ENCODE measurements at places on chromosomes 6 and 20.

DNA sequence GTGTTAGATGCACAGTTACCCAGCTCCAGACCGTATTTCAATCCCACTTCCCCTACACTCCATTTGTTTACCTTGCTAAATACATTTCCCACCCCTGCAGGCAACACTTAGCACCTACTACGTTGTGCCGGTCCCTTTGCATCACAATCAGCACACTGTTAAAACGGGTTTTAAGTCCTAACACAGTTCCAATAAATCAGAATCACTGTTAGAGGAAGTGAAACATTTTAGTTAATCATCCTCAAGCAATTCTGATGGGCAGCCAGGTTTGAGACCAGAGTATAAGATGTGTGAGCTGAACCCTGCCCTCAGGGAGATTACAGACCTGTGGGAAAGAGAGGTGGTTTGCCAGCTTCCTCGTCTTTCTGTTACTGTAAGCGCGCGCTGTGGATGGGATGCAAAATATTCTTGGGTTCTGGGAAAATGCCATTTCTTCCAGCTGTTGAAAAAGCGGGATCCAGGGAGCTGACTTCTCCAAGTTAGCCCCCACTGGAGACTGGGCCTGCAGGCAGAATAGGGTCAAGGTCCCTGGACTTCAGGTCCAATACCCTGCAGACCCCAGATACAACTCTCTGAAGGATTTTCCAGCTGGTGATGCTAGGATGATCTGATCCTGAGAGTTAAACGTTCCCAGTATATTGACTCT lies 3.1 kb downstream of the ZCCHC3 start:
- no peak for DNase-seq

GRCh38 chr6:20467437-20467836 lies 65.8 kb downstream of the E2F3 start:
- no peak for DNase-seq

DNA sequence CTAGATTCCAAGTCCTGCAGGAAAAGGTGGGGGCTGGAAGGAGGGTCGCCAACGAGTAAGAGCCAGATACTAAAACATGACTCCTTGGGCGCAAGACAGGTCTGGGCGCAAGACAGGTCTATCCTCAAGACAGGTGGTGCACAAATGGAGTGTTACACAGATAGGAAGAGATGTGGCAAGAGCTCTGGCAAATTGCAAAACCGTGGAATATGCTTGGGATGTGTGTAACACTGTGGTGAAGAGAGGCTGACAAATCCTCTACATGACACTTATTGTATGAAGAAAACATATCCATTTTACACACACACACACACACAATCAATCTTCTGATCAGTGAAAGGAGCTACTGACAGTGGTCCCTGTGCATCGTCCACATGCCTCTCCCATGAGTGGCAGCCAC lies 77.6 kb downstream of the TBC1D7 start:
- DNase-seq, result no peak

- no peak for DNase-seq
These were observed 11.1 kb upstream of the LCA5 start for GRCh38 chr6:79548304-79548703.

DNA sequence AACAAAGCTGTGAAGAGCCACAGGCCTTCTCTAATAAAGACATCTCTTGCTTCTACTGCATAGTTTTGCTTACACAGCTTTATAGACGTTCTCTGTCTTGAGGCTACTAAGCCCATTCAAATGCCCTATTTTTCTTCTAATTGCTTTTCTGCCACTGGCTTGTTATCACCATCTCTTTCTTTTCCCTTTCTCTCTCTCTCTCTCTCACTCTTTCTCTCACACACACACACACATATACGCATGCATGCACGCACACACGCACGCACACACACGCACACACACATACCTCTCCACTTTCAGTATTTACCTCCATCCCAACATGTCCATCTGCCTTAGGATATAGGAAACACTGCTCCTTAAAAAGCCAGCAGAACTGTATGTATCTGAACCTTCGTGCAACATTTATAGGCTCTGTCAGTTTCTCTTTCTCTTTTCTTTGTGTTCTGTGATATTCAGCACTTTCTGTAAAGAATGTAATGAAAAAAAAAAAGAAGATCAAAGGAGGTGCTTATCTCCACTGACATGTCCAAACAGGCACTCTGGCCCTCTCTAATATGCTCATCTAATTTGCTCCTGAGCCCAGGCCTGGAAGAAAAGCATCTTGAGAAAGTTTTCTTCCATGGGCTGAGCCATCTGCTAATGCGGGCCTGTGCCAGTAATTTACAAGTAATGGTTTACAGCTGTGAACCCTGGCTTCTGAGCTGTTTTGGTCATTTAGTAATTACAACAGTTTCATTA lies 1046.7 kb upstream of the MAP3K7 start:
- no peak for DNase-seq

- no peak for DNase-seq
These were observed 25.6 kb upstream of the ID4 start for GRCh38 chr6:19811397-19812079.

- DNase-seq, result no peak
These were observed 62.0 kb downstream of the IL22RA2 start for GRCh38 chr6:137111296-137112066.

GRCh38 chr6:92460133-92460532 lies 959.2 kb downstream of the EPHA7 start:
- no peak for DNase-seq

- no peak for DNase-seq
These were observed 56.7 kb downstream of the APCDD1L start for GRCh38 chr20:58458342-58459057.

DNA sequence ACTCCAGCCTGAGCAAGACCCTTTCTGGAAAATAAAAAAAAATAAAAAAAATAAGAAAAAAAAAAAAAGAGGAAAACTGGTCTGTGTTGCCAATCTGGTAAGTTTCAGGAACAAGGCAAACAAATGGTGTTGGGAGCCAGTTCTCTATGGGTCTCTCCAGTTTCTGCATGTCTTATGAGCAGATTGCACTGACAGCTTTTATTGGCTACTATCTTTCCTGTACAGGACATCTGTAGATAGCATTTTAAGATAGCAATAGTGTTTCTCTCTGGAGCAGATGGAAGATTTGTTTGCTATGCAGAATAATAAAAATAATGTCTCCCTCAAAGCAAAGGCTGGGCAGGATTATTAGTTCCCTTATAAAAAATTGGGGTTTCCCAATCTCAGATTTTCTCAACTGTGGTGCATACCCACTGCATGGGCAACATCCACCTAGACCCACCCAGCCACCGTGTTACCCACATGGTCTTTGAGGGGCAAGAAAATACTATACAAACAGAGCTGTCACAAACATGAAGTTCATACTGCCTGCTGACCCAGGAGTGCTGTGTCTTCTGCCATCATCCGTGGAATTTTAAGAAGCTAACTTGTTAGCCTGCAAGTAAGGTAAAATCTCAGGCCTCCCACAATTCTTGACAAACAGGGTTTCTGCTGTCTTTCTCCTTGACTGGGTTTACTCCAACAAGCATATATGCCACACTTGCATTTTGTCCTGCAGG lies 9.5 kb downstream of the GMDS start:
- no peak for DNase-seq

DNA sequence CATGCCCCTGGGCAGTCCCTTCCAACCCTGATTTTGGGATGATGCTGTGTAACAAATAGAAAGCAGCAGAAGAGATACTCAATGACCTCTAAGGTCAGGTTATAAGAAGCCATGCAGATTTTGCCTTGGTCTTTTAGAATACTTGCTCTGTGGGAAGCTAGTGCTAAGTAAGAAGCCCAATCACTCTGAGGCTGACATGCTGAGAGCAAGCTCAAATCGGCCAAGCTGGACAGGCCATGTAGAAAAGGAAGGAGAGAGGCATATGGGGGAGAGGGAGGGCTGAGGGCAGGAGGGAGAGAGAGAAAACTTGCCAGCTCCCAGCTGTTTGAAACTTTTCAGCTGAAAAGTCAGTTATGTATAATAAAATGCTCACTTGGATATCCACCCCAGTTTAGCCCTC lies 1021.6 kb upstream of the MAP3K7 start:
- no peak for DNase-seq

DNA sequence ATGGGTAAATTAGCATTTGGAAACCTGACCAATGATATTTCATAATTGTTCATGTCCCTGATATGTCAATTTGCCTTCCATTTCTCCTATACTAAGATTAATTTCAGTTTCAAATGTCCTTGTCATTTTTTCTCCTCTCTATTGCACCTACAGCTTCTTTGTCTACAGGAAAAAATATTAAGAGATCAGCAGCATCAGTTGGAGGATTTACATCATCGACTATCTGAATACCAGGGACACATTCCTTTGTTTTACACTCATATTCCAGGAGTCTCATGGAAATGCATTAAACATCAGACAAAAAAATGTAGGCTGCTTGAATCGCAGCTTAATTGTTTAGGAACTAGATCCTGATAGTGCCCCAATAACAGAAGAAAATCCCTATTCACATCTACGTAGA lies 188.2 kb downstream of the PRKN start:
- DNase-seq, result no peak

GRCh38 chr20:50193199-50193835 lies 2.7 kb downstream of the CEBPB start:
- no peak for DNase-seq

DNA sequence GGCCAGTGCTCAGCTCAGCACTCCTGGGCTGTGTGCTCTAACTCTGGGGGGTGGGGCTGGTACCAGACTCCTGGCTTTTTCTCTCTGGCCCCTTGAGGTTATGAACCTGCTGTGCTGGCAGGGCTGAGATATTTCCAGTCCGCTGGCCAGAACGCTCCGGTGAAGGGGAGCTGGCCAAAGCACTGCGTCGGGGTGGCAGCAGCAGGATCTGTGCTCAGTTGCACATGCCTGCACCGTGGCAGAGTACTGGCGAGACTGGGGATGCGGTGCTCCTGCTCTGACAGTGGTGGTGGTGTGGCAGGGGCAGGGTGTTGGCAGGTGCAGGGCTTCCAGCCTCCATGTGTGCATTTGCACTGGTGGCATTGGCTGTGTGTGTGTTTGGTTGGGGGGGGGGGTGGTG lies 374.4 kb downstream of the PHF3 start:
- DNase-seq, result no peak

DNA sequence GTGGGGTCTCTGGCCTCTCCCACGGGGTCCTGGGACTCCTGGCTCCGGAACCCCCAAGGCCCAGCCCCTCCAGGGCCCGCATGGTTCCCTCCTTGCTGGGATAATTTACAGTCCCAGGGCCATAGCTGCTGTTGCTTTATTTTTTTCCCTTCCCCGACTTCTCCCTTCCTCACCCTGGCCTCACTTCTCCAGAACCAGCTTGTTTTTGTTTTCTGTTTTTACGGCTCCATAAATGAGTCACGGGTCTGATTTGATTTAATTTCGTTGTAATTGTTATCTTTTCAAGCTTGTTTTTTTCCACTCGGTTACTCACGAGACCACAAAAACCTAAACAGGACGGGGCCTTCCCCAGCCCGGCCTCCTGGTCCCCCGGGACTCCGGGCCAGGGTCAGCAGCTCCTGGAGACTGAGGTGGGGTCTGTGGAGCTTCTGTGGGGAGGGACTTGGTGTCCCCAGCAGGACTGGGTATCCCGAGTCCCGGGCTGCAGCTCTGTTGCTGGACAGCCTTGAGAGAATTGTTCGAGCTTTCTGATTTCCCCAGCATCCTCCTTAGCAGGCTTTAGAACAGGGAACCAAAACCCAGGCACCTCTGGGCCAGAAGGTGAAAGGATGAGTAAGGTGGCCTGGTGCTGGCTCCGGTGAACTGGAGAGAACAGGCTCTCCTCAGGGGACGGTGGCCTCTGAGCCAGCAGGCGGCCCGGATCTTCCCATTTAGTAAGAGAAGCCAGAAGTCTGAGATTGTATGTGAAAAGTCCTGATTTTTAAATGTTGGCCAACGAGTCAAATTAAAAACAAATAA lies 94.9 kb downstream of the CEBPB start:
- no peak for DNase-seq

GRCh38 chr6:19309661-19310060 lies 527.5 kb upstream of the ID4 start:
- no peak for DNase-seq

DNA sequence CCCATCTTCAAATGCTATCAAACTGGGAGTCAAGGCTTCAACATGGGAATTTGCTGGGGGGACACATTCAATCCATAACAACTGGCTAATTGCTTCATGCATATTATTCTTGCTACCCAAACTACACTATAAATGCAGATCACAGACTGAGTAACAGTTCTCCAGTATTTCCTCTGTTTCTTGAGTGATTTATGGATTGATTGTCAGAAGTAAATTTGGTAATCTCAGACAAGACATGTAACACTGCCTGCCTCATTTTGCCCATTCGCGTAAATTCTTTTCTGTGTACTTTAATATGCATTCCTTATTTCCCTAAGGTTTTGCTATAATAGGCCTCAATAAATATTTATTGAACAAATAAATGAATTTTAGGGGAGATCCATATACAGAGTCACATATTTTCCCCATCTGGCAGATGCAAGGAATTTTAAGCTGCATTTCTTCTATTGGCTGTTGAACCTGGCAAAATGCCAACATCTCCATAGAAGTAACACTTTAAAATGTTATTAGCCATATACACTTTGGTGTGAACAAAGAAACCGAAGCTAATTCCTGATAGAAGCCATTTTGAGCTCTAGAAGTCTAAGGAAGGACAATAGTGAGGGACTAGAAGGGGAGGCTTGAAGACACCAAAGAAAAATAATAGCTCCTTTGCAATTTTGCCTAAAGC lies 98.2 kb downstream of the QRSL1 start:
- DNase-seq, result no peak

DNA sequence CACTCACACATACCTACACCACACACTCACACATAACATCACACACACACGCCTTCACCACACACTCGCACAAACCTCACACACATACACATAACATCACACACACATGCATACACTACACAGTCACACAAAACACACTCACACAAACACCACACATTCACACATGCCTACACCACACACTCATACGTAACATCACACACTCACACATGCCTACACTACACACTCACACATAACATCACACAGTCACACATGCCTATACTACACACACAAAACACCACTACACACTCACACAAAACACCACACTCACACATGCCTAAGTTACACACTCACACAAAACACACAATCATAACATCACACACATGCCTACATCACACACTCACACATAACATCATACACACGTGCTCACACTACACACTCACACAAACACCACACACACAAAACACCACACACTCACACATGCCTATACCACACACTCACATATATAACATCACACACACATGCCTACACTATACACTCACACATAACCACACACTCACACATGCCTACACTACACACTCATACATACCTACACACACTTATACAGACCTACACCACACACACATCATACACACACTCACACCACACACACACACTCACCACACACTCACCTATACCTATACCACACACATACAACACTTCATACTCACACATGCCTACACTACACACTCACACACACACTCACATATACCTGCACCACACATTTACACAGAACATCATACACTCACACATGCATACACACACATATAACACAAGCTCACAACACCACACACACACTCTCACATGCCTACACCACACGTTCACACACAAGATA lies 383.5 kb downstream of the C6orf118 start:
- DNase-seq, result no peak

GRCh38 chr20:9485614-9486340 lies 28.6 kb upstream of the LAMP5 start:
- no peak for DNase-seq

- DNase-seq, result no peak
These were observed 27.9 kb upstream of the BMP6 start for GRCh38 chr6:7697820-7698623.

- DNase-seq, result no peak
These were observed 43.1 kb downstream of the CD109 start for GRCh38 chr6:73739096-73739495.

- no peak for DNase-seq
These were observed 4.2 kb upstream of the TTPAL start for GRCh38 chr20:44471481-44471882.

- DNase-seq, result no peak
These were observed 1021.3 kb downstream of the HACE1 start for GRCh38 chr6:103838457-103838856.

All from stimulated activated CD8-positive, alpha-beta memory T cell treated with anti-CD3 and anti-CD28 coated beads, Interleukin-7, amount 100 ng/mL, for 1 hour (primary cell).